Renal cortical epithelial cell (primary cell): ENCODE measurements at places on chromosomes 11 and 22. TPM values are rescaled to one million over a fixed set of nuclear protein-coding genes. Genes with fewer than 3 reads are reported as not detected.

GRCh38 chr11:118238929-118239328, 13.2 kb downstream of the MPZL3 start:
- peak; percentile 22 for DNase-seq

- DNase-seq, result no peak
These were observed 57.0 kb downstream of the PDE2A start for GRCh38 chr11:72617080-72617762.

PKP3 gene
- 1.7 and 13.7 TPM in 2 replicates for total RNA-seq

MYOD1 gene
- not detected in 2 replicates for total RNA-seq

- DNase-seq, result peak; percentile 19
These were observed 116.7 kb upstream of the NCAM1 start for GRCh38 chr11:112844517-112844916.

DNA sequence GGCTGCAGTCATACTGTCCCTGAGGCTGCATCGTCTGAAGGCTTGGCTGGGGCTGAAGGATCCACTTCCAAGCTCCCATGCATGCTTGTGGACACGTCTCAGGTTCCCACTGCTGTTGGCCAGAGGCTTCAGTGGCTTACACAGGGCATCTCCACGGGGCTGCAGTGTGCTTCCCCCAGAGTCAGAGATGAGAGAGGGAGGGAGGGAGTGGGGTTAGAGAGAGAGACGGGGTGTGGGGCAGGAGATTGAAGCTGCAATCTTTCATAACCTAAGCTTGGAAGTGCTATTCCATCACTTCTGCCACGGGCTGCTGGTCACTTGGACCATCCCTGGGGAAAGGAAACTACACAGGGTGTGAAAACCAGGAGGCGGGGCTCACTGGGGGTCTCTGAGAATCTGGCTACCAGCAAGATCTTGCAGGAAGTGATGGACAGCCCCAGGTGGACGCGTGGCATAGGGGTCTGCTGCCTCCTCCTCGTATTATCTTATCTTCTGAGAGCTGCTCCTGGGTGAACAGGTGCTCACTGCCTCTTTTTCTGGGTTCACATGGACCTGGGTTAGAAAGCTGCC, 63.0 kb upstream of the MYEOV start:
- DNase-seq, result no peak
